ENCODE measurements at places on chromosomes 4 and X.

GRCh38 chr4:2832981-2833670 lies 10.5 kb upstream of the ADD1 start:
- no peak for DNase-seq

DNA sequence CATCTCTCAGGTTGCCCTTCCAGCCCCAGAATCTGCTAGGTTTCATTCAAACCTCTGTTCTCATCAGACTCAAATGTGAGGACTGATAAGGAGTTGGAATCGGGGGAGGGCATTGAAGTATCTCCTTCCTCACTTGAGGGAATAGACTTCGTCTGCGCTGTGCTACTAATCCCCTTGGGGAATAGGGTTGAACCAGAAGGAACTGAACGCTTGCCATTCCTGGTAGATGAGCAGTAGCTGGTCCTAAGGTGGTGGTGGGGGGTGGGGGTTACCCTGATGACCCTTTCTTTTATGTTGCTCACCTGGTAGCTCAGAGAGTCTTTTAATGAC lies 692 bp upstream of the SLC9A7 start:
- DNase-seq = no peak

GRCh38 chrX:17792826-17793225 lies 55.5 kb downstream of the SCML1 start:
- no peak for DNase-seq

DNA sequence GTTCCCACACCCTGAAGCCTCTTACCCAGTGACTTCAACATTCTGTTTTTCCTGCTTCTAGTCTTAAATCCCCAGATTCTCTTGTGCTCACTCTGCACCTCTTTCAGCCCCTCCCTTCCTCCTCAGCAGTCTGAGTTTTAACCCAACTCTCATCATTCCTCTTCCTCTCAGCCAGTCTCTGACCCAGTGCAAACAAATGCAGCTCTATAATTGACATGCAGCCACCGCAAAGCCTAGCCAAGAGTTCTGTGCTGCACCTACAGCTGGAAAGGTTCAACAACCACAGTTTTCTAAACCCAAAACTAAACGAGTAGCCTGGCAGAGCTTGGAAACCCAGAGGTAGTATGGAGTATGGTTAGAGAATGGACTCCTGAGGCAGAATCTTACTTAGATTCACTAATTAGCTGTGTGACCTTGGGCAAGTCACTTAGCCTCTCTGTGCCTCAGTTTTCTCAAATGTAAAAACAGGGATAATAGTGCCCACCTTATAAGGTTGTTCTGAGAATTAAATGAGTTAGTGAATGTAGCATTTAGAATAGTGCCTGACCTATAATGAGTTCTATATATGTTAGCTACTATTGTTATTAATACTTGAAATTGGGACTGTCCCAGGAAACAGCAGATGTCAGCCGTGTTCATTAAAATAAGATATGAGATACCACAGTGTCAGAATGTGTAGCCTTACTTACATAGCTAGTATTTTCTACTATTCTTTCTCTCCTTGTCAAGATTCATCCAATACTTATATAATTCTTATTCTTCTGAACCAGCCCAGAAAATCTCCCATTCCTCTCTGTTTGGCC lies 3.5 kb downstream of the TMEM154 start:
- no peak for DNase-seq

DNA sequence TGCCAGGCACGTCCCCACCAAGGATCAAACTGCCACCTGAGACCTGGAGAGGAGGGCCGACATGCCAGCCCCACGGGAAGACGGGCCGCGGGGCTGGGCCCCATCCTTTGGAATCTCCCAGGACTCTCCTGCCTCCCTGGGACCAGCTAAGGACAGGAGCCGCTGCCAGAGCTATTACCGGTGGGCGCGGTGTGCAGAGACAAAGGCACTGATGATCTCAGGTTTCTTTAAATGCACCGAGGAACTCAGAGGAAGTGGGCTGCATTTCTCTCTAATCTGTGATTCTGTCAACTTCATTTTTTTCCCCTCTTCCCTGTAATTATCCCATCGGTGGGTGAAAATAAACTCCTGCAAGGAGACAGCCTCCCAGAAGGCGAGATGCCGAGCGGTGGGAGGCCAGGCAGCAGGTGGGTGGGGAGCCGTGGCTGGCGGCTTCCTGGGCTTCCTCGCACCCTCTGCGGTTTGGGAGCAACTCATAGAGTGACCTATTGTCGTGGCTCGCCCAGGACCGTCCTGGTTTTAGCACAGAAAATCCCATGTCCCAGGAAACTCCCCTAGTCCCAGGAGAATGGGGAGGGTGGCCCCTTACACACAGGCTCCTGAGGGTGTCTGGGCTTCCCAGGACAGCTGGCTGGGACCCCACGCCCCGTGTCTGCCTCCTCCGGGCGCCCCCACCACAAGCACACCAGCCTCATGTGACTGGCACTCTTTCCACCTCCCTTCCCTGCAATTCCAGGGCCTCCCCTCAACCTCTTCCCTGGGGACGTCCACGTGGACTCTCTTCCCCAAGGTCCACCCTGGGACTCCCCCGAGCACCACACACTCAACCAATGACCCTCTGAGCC lies 62.3 kb upstream of the ADRA2C start:
- no peak for DNase-seq

- DNase-seq = peak; percentile 5
Measured at GRCh38 chr4:179750374-179750773, 2308.1 kb upstream of the AGA start.

GRCh38 chrX:124680287-124680686 lies 333.9 kb downstream of the SH2D1A start:
- no peak for DNase-seq

DNA sequence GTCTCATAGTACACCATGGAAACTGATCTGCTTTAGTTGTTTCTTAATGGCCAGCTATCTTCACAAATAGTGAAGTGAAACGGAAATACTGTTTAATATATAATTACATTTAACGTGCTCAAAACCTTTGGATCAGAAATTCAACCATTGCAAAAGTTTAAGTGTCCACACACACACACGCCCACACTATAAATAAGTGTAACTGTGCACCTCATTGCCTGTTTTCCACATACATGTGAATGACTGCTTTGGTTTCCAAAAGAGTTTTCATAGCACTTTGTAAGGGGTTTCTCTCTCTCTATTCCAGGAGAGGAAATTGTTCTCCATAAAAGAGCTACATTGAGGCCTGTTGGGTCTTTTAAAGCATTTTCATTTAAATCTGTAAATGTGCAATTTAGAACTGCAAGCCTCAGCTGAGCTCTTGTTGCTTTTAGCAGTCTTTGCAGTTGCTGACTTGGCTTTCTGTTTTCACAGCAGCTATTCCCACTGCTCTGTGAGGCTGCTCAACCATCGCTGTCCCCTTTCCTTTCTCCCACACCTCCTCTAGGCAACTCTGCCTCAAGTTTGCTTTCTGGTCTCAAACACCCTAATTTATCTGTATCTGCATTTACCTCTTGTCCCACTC lies 94.5 kb downstream of the RAPGEF2 start:
- DNase-seq = no peak

DNA sequence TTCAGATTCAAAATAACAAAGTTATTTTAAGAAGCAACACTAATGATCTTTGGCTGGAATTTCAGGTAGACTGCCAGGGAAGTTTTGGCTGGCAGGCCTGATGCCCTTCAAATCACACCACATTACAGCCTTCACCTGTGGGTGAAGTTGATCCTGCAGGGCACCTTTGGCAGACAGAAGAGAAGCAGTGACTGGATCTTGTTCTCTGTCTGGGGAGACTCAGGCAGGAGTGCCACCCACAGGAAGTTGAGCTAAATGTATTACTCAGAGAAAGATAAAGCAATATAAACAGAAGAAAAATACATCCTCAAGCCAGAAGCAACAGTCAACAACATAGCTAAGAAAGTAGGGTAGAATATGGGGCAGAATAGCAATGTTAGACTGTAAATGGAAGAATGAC lies 12.8 kb upstream of the CFAP299 start:
- no peak for DNase-seq

DNA sequence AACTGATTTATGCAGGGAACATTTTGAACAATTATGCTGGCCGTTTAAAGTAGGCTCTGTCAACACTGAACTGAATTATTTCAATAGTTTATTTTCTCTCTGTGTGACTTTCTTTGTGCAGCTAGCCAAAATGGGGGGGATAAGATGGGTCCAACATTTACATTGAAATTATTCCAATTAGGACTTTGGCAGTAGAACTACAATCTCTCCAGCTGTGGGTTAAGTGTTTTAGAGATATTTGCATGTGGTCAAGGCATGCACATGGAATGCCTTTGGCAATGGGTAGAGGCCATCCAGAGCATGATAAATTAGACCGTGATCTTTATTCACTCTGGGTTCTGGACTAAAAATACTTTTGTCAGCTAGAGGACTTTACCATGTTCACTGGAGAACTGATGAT lies 107.9 kb upstream of the ELOVL6 start:
- no peak for DNase-seq

DNA sequence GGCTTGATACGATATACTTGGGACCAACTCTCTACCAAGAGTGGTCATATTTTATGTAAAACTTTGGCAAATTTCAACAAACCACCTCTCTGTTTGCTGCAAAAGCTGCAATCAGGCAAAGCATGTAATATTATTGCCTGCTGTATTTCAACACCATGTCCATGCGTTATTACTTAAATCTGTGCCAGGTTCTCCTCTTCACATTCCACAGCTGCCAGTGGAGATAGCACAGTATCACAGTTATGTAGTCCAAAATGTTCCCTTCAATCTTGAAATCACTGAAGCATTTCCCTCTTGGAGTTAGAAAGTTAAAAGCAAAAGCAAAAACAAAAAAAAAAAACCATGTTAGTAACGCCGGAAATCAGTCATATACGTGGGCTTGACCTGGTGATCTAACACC lies 396.7 kb upstream of the MAGEC2 start:
- no peak for DNase-seq

GRCh38 chr4:97142893-97143292 lies 1000.4 kb downstream of the STPG2 start:
- DNase-seq = no peak

DNA sequence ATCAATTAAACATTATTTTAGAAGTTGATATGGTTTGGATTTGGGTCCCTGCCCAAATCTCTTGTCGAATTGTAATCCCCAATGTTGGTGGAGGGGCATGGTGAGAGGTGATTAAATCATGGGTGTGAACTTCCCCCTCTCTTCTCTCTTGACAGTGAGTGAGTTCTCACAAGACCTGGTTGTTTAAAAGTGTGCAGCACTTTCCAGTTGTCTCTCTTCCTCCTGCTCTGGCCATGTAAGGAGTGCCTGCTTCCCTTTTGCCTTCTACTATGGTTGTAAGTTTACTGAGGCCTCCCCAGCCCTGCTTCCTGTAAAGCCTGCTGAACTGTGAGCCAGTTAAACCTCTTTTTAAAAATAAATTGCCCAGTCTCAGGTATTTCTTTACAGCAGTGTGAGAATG lies 141.4 kb downstream of the GALNTL6 start:
- DNase-seq = no peak

DNA sequence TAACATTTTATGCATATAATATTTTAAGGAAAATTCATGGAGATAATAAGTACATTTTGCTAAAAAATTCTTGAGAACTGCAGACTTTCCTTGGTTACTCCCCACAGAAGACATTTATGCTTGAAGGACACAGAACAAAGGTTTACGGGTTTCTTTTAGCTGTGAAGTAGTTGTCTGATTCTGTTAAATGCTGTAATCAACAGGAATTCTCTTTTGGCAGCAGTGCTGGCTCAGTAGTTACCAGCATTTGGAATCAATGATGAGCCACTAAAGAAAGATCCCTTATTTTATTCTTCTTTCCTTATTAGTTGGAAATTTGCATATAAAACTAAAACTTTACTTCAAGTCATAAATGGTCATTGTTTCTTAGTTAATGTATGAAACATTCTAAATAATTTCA lies 199.3 kb upstream of the FAT4 start:
- DNase-seq = no peak

DNA sequence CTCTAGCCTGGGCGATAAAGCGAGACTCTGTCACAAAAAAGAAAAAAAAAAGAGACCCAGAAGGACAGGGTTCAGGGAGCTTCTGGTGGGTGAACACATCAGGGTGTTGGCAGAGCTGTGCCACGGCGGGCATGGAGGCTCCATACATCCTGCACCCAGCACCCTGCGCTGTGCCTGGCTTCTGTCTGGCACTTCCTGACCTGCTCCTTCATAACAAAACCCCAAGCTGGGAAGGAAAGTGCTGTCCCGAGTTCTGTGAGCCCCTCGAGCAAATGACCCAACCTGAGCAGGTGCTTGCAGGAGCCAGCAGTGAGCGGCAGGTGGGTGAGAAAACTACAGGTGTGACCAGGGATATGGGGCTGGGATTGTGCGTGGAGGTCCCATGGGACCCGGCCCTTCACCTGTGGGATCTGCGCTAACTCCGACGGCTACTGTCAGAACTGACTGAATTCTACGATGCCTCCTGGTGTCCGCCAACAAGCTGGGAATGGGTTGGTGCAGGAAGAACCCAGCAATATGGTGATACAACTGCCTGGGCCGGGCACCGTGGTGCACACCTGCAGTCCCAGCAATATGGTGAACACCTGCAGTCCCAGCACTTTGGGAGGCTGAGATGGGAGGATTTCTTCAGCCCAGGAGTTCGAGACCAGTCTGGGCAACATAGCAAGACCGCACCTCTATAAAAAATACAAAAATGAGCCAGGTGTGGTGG lies 18.9 kb downstream of the ASMTL start:
- DNase-seq = no peak

GRCh38 chr4:3835527-3836405 lies 69.6 kb downstream of the ADRA2C start:
- DNase-seq = no peak

DNA sequence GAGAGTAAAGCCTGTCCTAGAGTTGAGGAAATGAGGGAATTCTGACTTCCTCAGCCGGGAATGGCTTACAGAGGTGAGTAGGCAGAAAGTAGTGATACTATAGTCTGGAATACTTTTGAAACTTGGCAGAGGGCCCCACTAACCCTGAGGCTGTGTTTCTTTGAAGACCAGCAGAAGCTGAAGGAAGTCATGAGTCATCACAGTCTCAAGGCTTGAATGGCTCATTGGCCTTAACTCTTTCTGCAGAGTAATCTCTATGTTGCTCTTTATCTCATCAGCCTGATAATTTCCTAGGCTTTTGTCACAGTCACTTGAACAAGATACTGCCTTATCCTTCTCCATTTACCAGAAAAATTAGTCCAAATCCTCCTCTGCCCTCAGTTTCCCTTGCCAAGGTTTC lies 80.8 kb downstream of the ANKRD50 start:
- DNase-seq = no peak

DNA sequence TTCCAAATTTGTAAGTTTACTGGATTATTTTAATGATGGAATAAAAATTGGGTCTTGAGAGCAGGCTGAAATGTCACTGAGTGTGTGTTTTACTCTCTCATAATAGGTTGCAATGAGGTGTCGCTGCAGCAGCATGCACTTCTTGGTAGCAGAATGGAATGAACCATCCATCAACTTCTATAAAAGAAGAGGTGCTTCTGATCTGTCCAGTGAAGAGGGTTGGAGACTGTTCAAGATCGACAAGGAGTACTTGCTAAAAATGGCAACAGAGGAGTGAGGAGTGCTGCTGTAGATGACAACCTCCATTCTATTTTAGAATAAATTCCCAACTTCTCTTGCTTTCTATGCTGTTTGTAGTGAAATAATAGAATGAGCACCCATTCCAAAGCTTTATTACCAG lies 2.6 kb downstream of the SAT1 start:
- DNase-seq = no peak
